MCF 10A (cell line): ENCODE measurements at places on chromosomes 7 and 10.
A peak's percentile ranks its signal among the peaks of the same experiment; 100 is the strongest.

DNA sequence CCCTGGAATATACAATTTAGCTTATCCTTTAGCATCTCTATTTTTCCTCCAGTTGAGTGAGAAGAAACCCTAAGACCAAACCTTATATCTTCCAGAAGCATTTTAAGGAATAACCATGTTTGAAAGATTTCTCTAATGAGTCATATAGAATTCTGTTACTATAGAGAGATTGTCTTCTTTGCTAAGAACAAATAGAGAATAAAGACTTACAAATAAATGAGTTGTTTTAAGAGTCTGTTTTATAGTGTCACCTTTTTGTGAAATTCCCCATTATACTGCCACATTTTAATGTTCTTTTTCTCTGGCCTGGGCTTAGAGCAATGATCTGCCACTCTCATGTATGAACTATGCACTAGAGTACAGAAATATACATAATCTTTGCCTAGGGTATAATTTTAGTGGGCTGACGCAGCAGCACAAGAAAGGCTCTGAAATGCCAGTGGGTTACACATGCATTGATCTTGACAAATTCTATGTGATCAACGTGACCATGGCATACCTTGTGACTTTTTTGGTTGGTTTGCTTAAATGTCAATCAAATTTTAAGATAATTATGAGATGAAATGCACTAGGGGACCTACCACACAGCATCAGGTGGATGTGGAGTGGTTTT, 145.1 kb upstream of the MKLN1 start:
- no peaks in the 10 kb centered on the region for H3K27me3 ChIP-seq
- H3K4me1 ChIP-seq, result peaks cover 13% of the 10 kb centered on the region
- no peak overlapping the region for H3K4me3 ChIP-seq
- H3K36me3 ChIP-seq, result no peaks in the 10 kb centered on the region
- no peak for DNase-seq
- H3K27ac ChIP-seq, result no peak overlapping the region

DNA sequence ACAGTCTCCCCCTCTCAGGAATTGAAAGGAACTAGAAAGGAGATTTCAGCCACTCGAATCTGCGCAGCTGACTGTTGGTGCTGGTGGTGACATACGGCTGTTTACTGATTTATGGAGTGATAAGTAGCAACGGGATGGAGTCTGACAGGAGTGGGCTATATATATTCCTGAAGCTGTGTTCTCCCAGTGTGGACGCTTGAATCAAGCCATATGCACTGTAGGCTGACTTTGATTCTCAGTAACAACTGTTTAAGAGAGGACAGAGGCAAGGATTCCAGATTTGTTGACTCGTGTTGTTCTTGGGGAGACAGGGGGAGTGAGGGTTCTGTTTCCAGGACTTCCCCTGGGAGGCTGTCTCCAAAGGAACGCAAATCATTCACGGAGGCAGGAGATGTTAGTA, 260.1 kb upstream of the AUTS2 start:
- no peak for DNase-seq
- H3K27me3 ChIP-seq, result no peaks in the 10 kb centered on the region
- H3K27ac ChIP-seq, result no peak overlapping the region
- H3K4me3 ChIP-seq, result no peak overlapping the region
- no peaks in the 10 kb centered on the region for H3K36me3 ChIP-seq
- no peaks in the 10 kb centered on the region for H3K4me1 ChIP-seq

- H3K4me3 ChIP-seq, result no peak overlapping the region
- H3K27me3 ChIP-seq, result no peaks in the 10 kb centered on the region
- H3K36me3 ChIP-seq, result peaks cover 7% of the 10 kb centered on the region
- DNase-seq, result no peak
Measured at GRCh38 chr10:12825260-12825849, 176.2 kb downstream of the CCDC3 start.

DNA sequence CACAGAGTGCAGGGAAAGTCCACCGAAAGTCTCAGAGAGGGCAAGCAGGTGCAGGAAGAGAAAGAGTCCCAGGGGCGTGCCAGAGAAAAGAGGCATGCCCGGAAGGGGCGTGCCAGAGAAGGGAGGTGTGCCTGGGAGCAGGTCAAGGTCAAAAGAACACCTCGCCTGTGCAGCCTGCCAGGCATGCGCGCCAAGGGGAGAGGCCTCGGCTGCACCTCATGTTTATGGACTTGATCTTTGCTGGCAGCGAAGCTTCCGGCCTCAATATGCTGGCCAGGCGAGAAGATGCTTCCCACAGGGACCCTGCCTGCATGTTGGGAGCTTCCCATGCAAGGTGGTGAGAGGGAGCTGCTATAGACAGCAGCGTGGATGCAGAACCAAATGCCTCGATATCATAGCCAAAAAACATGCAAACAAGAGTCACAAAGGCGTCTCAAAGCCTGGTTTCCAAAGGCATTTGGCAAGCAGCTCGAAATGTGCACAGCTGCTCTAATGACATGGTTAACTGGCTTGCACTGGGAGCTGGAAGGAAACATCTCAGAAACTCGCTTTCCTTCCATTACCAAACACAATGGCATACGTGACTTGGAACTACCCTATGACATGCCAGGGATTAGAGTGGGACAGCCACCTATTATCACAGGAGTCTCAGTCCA, 192.5 kb upstream of the PPP2R2D start:
- no peak overlapping the region for H3K27ac ChIP-seq
- H3K27me3 ChIP-seq, result no peaks in the 10 kb centered on the region
- no peak overlapping the region for H3K4me3 ChIP-seq
- DNase-seq, result no peak

GRCh38 chr10:11687779-11688447, 54.3 kb upstream of the ECHDC3 start:
- peak; percentile 34 for DNase-seq
- H3K4me3 ChIP-seq, result no peak overlapping the region
- H3K36me3 ChIP-seq, result no peaks in the 10 kb centered on the region
- H3K27ac ChIP-seq, result no peak overlapping the region
- no peaks in the 10 kb centered on the region for H3K27me3 ChIP-seq

- H3K4me1 ChIP-seq, result peaks cover 6% of the 10 kb centered on the region
- no peak overlapping the region for H3K27ac ChIP-seq
- H3K4me3 ChIP-seq, result no peak overlapping the region
- DNase-seq, result no peak
- H3K36me3 ChIP-seq, result no peaks in the 10 kb centered on the region
Measured at GRCh38 chr10:66744915-66745314, 180.9 kb upstream of the LRRTM3 start.

GRCh38 chr7:128879461-128879938, 16.8 kb downstream of the ATP6V1F start:
- H3K4me1 ChIP-seq, result no peaks in the 10 kb centered on the region
- DNase-seq, result no peak
- H3K27me3 ChIP-seq, result no peaks in the 10 kb centered on the region
- no peak overlapping the region for H3K4me3 ChIP-seq
- H3K36me3 ChIP-seq, result no peaks in the 10 kb centered on the region
- H3K27ac ChIP-seq, result no peak overlapping the region
